Activated T-cell treated with anti-CD3 and anti-CD28 coated beads, Interleukin-2, amount 50 U/mL, for 48 hours (primary cell): ENCODE measurements at places on chromosomes 3 and 15.
A peak's percentile ranks its signal among the peaks of the same experiment; 100 is the strongest.

DNA sequence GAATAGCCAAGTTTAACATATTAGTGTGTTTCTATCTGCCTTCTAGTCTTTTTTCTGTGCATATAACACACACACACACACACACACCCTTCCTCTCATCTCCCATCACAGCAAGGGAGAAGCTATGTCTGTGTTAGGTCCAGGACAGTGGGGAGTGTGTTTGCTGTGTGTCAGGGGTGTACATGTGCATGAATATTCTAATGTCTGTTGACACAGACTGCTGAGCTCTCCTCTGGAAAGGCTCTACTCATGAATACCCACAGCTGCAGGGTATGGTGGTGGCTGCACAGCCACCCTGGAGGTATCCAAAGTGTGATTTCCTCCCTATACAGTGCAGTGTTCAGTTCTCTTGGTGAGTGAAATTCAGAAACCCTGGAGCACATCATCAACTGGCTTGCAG, 42.9 kb downstream of the ARNT2 start:
- DNase-seq: no peak

DNA sequence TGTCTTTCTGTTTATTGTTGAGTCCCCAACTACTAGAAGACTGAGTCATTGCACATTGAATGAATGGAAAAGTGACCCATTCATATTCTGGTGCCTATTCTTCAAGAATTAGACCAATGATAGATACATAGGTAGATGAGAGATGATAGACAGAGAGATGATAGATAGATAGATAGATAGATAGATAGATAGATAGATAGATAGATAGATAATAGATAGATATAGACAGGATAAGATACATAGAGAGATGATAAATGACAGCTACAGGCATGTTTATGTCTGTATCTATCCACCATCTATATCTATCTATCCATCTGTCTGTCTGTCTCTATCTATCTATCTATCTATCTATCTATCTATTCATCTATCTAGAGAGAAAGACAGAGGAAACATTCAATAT, 170.3 kb upstream of the ARRDC4 start:
- no peak for DNase-seq

DNA sequence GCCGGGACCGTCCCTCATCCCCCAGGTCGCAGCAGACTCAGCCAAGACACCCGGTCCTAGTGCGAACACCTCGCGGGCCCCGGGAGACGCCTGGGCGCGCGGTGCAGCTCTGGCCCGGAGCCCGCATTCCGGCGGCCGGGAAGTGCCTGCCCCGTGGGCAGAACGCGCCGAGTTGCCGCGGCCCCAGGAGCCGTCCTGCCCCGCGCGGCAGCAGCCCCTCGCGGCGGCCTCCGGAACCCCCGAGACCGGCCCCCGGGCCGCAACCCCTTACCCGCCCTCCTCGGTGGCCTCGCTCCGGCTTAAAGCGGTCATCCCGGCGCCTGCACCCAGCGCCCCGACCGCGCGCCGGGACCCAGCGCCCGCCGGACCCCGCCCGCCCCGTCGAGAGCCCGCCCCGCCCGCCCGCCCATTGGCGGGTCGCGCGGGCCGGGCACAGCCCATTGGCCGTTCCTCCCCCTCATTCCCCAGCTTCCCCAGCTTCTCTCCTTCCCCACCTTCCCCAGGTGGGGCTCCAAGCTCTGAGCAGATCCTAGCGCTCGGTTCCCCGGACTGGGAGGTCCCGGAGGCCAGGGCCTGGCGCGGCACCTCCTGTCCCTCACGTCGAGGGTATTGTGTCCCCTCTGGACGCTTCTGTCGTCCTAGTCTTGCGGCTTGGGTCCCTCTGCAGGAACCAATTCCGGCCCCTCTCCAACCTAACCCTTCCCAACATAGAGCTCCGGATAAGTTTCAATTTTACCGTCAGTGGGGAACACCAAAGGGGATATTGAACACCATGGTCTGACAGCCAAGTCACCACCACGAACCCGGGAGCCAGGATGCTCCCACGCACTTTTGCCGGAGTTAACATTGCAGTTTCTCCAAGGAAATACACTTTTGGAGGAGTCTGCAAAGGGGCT, at the start of gene GRAMD2A:
Gene GRAMD2A (minus strand): TSS at position 328 of the 896 bp plus-strand sequence.
- DNase-seq: peak; percentile 67

DNA sequence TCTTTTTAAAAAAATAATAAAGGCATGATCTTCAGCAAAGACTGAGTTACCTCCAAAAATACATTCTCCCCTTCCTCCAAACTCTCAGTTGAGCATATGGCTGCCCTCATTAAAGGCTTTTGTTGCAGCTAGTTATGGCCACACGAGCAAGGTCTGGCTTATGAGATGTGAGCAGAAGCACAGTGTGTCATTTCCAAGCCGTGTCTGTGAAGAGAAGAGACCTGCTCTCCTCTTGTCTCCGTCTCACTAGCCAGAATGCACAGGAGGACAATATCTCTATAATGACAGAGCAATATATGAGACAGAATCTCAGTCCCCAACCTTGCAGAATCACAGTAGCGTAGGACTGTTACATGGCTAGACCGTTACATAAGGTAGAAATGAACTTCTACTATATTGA, 152.3 kb downstream of the MAGI1 start:
- no peak for DNase-seq

DNA sequence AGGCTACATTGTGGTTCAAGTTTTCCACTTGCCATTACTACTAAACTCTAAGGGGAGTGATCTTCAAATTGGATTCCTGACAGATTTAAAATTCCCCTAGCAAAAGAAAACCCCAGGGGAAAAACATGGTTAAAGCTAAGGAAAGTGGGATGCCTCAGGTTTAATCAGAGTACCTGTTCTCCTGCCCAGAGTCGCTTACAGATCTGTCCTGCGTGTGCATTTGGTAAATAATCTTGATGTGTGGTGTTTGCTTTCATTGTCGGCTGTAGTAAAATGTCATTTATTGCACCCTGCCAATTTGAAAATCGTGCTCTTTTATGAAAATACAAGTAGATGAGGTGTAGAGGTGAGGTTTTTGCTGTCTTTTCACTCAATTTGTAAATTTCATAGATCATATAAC, 323.4 kb downstream of the PTPRG start:
- DNase-seq: no peak

- no peak for DNase-seq
These were observed 135.9 kb downstream of the FEZF2 start for GRCh38 chr3:62237286-62237948.

GRCh38 chr3:23368731-23369130, 165.6 kb downstream of the UBE2E2 start:
- DNase-seq: no peak

- DNase-seq: no peak
These were observed 295.6 kb downstream of the ZBBX start for GRCh38 chr3:167084545-167084944.

- no peak for DNase-seq
These were observed 35.7 kb downstream of the RBPMS2 start for GRCh38 chr15:64739577-64740143.

GRCh38 chr15:78570710-78571109, 5.4 kb downstream of the CHRNA5 start:
- no peak for DNase-seq
